Stimulated activated CD4-positive, alpha-beta T cell treated with anti-CD3 and anti-CD28 coated beads, Interleukin-1b, Interleukin-23, amount 100 ng/mL, for 1 hour (primary cell): ENCODE measurements at places on chromosomes 2 and 18.

- no peak for DNase-seq
Observed at GRCh38 chr2:179853108-179853507, 8.3 kb downstream of the ZNF385B start.

DNA sequence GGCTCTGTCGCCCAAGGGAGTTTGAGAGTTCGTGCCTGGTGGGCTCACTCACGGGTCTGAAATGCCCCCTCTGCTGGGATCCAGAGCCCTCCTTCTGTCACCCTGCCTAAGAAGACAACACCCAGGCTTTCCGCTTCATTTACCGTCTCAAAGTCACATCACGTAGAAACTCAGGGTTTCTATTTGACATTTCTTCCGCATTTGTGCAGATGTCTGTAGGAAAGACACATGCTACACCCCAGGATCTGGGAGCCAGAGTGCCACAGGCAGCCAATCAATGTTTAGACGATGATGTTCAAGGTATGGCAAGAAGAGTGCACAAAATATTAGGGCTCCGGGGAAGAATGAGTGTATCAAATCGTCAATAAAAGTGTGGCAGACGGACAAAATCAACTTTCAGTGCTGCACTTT lies 24.4 kb upstream of the ACKR3 start:
- no peak for DNase-seq

DNA sequence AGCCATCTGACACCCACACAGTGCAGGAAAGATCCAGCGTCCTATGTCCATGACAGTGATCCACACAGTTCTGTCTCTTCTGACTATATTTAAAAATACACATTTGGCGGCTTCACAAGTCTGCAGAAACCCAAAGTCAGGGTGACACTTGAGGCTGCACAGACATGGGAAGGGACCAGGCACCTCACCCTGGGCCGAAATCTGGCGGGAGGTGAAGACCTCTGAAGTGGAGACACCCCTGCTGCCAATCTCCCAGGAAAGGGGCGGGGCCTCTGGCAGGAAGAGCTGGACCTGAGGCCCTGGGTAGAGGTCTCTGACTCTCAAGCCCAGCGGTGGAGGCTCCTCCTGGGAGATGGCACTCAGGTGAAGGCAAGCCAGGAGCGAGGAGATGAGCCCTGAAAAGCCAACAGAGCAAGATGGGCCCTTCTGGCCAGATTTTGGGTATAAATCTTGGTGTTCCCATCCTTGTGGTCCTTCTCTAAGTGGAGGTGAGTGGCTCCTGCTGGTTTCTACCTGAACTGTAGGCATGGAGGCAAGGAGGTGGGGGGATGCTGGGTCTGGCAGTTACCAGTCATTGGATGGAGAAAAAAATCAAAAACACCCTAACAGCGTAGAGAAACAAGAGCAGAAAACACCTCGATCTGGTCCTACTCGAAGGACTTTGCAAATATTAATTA lies 248.4 kb downstream of the HDAC4 start:
- no peak for DNase-seq

GRCh38 chr2:162925595-162925994 lies 87.0 kb upstream of the KCNH7 start:
- no peak for DNase-seq

DNA sequence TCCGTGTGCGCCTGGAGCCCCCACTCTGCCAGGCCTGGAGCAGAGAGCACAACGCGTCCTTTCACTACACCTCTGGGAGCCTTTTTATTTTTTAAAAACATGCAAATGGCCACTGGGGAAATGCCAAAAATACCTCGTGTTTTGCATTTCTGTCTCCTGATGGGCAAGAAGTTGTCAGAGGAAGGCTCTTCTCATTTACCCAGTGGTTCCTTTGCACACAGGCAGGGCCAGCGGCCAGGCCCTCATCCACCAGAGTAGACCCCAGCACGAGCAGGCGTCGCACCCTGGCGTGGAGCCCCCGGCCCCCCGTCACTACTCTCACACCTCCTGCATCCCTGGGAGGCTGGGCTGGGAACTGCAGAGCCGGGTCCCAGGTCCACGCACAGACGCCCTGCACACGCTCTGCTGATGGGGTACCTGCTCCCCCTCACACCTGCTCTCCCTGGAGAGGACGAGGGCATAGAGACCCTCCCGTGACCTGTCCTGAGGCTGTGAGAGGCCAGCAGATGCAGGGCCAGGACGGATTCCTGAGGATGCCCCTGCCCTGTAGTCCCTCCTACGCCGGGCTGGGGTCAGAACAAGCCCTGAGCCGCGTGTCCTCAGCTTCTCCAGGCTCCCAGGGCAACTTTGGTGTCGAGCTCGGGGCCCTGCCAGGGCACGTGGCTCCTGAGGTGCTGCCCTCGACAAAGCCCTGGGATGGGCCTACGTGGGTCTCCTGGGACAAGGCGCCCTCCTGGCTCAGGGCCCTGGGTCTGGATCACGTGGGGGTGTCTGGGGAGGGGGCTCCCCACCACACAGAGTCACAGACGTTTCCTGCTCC lies 65.0 kb downstream of the NFATC1 start:
- DNase-seq: no peak

DNA sequence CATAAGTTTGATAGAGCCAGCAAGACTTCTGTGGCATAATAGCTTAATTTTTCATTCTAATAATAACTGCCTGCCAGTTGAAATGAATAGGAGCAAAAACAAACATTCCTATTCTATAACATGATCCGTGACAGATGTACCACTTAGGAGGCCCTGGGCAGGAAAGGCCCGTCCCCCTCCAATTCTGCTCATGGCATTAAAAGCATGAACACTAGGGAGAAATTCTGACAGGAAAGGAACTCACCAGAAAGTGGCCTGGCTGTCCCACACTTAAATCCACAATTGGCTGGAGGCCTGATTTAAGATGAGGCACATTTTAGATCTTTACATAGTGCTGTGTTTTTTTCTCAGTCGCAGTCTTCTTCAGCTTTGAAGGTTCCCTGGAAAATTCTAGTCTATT lies 261.9 kb upstream of the ETAA1 start:
- no peak for DNase-seq

DNA sequence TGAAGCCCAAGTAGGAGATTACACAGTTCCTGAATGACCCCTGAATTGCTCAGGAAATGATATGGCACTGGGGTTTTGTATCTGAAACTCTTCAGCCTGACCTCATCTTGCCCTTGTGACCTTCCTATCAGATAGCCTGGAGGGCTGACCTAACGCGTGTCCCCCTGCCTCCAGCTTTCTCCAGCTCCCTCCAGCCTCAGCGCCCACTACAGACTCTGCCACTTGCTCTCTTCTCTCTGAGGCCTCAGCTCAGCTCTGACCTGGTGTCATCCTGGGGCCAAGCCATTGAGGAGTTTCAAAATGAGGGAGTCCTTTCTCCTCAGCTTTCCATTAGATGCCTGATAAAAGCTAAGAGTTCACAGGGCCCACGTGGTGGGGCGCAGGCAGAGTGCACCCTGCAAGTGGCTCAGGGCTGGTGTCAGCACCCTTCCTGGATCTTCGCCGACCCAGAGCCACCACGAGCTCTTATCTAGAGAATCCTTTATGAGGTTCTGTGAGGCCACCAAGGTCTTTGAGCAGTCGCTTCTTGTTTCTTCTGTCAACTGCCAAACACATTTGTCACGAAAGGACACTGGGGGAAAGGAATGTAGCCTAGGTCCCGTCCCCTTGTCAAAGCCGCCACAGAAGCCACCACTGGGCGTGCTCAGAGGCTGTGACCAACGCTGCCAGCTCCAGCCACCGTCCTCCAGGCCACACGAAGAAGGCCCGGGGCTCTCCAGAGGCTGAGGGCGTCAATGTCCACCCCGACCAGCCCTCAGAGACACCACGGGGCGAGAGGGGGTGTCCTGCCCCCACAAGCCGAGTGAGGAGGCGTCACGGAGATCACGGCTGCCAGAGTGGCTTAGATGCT lies 131.3 kb upstream of the GPC1 start:
- no peak for DNase-seq

GRCh38 chr2:154240316-154240715 lies 368.6 kb downstream of the GALNT13 start:
- DNase-seq: no peak

DNA sequence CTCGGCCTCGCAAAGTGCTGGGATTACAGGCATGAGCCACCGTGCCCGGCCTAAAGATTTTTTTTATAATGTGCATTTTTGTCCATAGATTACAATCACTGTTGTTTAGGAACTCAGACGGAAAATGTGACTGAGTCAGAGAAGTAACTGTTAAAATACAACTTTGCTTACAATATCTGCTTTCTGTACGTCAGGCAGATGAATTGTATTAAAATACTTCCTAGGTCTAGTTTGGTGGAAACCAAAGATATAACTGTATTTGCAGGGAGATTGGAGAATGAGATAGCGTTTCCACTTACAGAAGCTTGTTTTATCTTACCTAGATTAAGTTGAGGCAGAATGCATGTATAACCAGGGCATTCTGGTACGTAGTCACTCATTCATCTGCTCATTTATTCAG lies 36.7 kb downstream of the ASAP2 start:
- DNase-seq: no peak

DNA sequence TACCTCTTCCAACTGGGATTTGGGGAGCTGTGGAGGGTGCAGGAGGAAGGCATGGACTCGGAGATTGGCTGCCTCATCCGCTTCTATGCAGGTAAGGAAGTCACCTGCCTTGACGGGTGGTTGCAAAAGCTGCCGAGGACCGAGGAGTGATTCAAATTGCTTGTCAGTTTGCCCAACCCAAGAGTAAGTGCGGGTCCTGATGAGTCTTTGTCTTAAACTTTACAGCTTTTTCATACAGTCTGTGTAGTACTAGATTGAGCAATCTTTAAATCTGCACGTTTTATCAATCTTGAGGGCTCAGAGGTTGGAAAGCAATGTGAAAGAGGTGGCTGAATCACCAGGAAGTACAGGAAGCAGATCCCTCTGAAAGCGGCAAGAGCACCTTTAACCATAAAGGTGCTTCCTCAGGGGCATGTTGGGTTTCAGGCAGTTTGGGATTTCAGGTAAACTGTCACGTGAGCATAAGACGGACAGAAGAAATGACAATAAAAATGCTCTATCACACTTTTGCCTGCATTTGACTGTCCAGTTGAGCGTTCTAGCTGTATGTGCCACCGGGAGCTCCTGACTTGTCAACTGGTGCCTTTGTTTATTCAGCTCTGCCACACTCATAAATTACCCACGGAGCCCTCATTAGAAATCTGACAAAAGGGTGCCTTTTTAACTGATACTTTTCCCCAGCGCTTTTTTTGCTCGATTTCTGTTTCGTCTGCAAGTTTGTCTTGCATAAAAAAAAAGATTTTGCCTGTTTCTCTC lies 2.0 kb downstream of the PHLPP1 start:
- DNase-seq: no peak

GRCh38 chr2:188193230-188193629 lies 98.4 kb upstream of the GULP1 start:
- DNase-seq: no peak

GRCh38 chr2:9657083-9657482 lies 26.3 kb upstream of the YWHAQ start:
- DNase-seq: no peak

DNA sequence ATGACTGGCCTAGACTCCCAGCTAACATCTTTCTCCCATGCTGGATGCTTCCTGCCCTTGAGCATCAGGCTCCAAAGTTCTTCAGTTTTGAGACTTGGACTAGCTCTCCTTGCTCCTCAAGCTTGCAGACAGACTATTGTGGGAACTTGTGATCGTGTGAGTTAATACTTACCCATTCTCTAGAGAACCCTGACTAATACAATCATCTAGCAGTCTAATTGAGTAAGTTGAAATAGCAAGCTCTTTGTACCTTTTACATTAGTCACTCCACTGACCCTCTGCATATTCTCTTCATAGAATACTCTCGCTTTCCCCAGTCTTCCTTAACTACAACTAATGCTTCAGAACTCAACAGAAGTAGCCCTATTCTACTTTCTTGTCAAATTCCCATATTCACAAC lies 434.6 kb upstream of the NXPH2 start:
- no peak for DNase-seq

DNA sequence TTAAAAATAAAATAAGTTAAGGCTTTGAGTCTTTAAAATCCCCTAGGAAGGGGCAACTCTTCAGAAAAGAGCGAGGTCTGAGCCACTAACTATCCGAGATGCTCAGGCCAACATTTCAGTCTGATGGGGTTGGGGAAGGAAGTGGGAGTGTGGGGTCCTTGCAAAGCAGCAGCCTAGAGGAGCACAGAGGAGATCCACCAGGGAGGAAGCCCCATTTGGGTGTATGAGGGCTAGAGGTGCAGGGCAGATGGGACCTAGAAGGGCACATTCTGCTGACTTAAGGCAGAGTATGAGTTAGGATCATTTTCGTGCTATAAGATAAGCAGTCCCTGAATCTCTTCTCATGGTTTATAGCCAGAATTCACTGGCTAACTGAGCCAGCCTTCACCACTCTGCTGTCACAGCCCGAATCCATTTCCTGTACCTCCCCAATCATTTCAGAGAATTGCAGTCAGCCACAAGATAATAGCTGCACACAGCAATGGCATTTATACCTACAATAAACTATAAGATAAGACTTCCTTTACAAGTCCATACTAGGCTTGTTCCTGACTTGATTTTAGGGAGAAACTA lies 37.0 kb downstream of the MRPL30 start:
- DNase-seq: no peak

DNA sequence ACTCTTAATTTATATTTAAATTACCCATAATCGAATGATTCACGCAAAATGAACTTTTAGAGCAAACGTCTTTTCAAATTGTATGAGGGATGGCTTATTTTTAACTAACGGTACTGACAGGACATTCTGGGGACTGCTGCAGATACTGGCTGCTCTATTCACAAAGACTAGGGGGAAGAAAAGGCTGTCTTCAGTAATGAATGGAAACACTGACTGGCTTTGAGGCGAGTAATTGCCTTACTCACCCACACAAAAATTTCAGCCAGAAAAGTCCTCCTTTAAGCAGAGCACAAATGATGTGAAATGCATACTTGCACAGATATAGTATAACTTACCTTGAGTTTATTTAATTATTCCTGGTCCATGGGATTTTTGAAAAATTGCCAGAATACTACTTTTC lies 852.6 kb downstream of the DPP10 start:
- no peak for DNase-seq

- DNase-seq: no peak
Observed at GRCh38 chr18:8260319-8260718, 348.9 kb upstream of the RAB12 start.

- no peak for DNase-seq
Observed at GRCh38 chr18:46291149-46291548, 187.0 kb downstream of the HAUS1 start.

DNA sequence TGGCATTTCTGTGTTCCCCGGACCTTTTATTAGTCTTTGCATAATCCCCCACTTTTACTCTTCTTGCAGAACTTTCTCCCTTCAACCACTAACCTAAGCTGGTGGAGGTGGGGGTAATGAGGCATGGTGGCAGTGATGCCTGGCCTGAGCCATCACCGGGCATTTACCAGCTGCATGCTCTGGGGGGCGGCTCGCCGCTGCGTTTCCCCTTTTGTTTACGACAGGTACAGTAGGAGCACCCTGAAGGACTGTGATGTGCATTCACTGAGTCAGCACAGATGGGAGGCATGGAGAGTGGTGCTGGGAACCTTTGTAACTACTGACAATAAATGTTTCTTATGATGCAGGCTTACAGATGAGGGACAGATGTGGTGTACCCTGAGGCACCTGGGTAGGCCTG lies 46.9 kb downstream of the PLEKHB2 start:
- no peak for DNase-seq

DNA sequence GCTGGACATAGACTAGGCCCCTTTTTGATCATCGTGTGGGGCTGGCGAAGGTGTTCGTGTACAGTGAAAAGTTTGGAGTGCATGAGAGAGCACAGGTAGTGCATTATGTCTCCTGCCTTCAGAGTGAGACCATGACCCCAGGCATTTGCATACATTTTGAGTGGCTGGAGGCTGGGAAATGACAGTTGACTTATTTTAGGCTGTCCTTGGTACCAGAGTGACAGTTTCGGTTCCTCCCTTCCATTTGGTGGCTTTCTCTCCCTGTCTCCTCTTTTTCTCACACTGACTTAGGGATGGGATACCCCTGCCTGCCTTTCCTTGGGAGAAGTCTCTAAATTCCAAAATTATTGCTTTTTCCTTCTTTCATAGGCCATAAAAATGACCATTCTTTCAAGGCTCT lies 20.1 kb downstream of the SERPINB12 start:
- DNase-seq: no peak
